Mesenchymal stem cell (in vitro differentiated cells and primary cell): ENCODE measurements at places on chromosomes 3 and 15.

GRCh38 chr3:14565868-14566588, 25.9 kb upstream of the GRIP2 start:
- DNase-seq, result no peak

DNA sequence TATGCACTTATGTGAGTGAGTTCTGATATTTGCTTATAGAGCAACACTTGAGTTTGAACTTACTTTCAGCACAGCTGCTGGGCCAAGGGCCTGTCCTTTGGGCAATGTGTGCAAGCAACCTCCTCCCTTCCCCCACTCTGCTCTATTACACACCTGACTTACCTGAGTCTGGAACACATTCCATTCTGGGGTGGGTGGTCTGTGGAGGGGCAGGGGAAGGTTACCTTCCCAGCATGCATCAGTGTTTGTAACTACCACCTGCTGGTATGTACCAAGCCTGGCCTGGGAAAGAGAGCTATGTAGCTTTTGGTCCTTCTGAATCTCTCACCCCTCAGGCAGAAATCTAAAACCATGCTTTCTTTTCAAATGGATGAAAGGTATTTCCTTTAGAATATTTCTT, 103.0 kb downstream of the ISL2 start:
- no peak for DNase-seq

DNA sequence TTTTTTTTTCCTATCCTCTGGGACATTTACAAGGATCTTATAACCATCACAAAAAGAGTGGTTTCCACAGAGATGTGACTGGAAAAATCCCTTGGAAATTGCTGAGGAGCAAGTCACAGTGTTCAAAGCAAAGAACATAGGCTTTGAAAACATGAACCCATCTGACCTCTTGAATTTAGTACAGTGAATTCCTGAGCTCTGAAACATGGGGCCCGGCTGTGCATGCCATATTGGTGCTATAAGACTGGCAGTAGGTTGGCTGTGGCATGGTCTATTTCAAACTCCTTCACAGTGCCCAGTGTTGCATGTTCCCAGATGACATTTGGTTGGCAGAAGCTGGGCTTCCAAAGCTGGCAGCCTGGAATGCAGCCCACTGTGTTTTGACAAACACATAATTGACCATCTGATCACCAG, 202.2 kb downstream of the TIGIT start:
- peak; percentile 76 for DNase-seq

DNA sequence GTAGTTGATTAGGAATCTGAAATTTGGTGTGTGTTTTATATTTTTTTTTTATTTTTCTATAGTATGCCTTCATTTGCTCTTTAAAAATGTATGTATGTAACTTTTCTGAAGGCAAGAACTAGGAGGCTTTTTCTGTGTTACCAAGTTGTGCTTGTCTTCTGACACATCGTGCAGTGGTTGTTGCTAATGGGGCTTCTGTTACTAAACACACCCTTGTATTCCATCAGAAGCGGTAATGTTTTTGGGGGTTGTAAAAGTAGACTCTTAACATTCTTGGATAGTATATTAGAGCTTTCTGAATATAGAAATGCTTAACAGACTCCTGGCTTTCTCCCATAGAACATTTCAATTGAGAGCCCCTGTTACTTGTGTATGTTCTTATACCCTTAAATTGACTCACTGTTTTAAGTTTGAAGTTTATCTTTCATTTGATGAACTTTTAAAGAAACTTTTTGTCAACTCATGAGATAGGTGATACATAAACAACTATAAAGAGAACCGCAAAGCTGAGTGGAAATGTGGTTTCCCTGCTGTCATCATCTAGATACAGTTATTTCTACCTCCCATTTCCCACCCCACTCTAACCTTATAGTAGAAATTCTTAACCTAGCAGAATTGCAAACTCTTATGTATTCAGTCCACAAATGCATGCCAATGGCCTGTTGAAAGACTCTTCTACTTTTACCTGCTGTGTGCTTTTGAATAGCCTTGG, 2.5 kb downstream of the TIPARP start:
- peak; percentile 48 for DNase-seq

GRCh38 chr3:194572944-194573491, 60.2 kb downstream of the TMEM44 start:
- peak; percentile 82 for DNase-seq

GRCh38 chr3:113103588-113103987, 107.8 kb upstream of the BOC start:
- DNase-seq, result no peak

- DNase-seq, result no peak
Measured at GRCh38 chr15:37020852-37021251, 79.5 kb downstream of the MEIS2 start.

GRCh38 chr3:30401971-30402370, 204.4 kb upstream of the TGFBR2 start:
- peak; percentile 55 for DNase-seq

GRCh38 chr3:48660800-48661400, 1.8 kb downstream of the CELSR3 start:
- no peak for DNase-seq

DNA sequence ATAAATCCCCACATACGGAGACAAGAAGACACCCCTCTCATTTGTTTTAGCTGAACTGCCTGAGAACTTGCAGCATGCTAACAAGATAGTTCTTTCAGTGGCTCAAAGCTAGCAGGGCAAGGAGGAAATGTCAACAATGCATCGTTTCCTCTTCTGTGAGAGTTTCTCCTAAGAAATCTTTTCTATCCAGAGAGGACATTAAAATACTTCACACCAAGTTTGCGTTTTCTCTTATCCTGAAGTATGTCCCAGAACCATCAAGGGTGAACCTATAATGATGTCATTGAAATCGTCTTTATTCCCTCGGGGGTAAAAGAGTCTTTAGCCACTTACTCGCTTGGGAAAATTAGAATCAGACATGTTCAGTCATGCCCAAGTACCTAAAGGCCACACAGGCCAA, 541.7 kb upstream of the MDFIC2 start:
- no peak for DNase-seq

- no peak for DNase-seq
Measured at GRCh38 chr15:77739591-77740378, 107.1 kb upstream of the LINGO1 start.

DNA sequence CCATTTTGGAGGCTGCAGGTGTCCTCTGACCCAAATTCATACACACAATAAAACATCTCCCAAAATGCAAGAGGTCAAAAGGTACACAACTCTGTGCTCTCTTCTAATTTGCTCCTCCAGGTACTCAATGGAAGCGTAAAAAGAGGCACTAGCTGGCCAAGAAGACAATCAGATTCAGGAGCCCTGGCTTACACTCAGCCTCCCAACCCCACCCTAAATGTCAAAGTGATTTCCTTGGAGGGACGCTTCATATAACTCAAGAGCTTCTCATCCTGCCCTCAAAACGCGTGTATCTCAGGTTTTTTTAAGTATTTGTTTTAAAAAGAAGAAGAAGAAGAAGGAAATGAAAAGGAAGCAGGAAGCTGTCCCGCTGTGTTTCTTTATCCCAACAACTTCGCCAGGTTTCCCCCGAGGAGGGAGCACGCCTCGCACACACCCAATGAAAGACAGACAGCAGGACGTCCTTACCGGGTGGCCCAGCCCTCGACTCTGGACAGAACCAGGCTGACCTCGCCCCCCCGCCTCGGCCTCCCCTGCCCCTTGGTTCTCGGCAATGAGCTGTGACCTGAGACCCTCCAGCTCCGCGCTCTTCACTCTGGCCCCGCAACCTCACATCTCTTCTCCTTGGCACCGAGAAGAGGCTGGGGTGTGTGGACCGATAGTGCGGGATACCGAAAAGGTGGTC, 620.7 kb upstream of the ZNF385D start:
- no peak for DNase-seq

DNA sequence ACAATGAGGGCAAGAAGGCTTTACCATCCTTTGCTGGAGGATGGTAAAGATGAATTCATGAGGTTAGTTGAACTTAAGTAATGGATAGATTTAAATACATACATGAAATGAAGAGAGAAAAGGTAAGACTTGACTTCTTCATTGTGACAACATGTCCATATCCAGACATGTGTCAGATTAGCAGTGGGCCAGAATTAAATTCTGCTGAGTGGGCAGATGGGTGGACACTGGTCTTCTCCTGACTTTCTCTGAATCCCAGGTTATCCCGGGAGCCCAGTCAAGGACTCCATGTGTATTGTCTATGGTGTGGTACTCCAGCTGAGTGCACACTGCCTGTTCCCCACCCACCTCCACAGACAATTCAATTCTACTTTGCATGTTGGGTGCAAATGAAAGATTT, 603.1 kb downstream of the NLGN1 start:
- no peak for DNase-seq

- no peak for DNase-seq
Measured at GRCh38 chr3:161430307-161430706, 59.0 kb upstream of the SPTSSB start.

GRCh38 chr3:115671761-115672455, 48.6 kb downstream of the GAP43 start:
- DNase-seq, result peak; percentile 36

- no peak for DNase-seq
Measured at GRCh38 chr15:69727121-69727924, 274.7 kb downstream of the RPLP1 start.

DNA sequence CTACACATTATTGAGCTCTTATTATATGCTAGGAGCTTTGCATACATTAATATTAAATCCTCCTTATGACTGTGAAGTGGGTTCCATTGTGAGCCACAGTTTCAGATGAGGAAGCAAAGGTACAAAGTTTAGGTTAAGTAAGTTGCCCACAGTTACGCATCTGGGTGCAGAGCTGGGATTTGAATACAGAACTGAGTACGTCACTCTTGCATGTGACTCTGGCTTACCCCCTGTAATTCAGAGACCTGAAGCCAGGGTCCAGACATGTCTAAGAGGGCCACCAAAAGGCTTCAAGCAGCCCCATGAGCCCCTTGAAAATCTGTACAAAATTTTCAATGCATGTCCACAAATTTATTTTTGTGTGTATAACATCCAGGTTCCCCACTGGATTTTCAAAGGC, 71.8 kb downstream of the KLF15 start:
- no peak for DNase-seq

DNA sequence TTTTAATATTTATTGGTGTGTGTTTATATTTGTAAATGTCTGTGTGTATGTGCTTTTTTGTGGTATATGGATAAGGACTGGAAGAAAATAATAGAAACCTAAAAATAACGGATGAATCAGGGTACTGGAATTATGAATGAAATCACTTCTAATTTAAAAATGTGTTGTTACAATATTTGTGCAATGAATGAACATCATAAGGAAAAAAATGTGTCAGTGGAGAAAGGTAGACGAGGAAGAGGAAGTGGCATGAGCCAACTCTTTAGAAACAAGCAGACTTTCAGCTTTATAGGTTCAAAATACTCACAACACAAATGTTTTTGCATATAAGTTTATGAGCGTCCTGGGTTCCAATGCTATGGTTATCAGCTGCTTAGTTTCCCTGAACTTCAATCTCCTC, 59.4 kb downstream of the SOX2 start:
- no peak for DNase-seq

DNA sequence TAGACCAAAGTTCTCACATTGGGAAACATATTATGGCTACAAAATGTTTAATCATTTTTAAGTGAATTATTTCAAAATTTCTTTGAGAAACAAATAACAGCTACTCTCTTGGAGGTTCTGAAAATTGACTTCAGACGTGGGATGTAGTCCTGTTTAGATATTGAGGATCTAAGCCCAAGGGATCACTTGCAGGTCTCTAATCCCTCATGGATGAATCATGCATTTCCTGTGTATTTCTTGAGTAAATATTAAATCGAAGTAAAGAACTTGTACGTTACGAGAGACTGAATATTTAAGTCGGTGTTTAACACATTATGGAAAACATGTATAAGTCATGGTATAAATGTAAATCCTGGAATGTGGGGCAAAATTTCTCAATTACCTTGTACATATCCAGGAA, 119.8 kb downstream of the EPHA3 start:
- peak; percentile 59 for DNase-seq

DNA sequence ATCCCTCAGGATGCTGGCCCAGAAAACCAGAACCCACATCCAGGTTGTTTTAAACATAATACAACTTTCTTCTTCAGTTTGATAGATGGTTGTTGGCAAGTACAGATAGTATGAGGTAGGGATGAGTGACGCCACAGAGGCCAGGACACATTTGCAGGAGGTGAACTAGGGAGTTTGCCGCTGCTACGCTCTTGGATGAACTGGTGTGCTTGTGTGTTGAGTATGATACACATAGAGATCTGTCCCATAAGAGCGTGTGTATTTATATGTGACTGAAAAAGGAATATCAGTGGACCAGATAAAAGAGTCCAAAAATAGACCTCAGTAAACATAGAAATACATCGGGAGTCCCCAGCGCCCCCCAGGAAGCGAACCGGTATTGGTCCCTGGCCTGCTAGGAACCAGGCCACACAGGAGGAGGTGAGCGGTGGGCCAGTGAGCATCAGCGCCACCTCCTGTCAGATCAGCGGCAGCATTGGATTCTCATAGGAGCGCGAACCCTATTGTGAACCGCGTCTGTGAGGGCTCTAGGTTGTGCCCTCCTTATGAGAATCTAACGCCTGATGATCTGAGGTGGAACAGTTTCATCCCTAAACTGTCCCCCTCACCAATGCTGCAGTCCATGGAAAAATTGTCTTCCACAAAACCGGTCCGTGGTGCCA, 98.1 kb downstream of the LRRK1 start:
- DNase-seq, result no peak

- peak; percentile 13 for DNase-seq
Measured at GRCh38 chr15:43232289-43232874, 11.6 kb upstream of the EPB42 start.

- DNase-seq, result no peak
Measured at GRCh38 chr15:66865622-66866611, 163.9 kb downstream of the SMAD6 start.

- no peak for DNase-seq
Measured at GRCh38 chr15:99481113-99481950, 84.5 kb upstream of the MEF2A start.

GRCh38 chr3:43330981-43331380, 44.6 kb downstream of the SNRK start:
- DNase-seq, result peak; percentile 38

- DNase-seq, result no peak
Measured at GRCh38 chr3:187242900-187243299, 45.6 kb downstream of the RTP1 start.

- DNase-seq, result no peak
Measured at GRCh38 chr3:145088917-145089316, 1072.1 kb downstream of the PLOD2 start.

GRCh38 chr15:43199945-43200488, 14.8 kb downstream of the CCNDBP1 start:
- no peak for DNase-seq

GRCh38 chr3:69426967-69427304, 41.0 kb upstream of the FRMD4B start:
- no peak for DNase-seq

DNA sequence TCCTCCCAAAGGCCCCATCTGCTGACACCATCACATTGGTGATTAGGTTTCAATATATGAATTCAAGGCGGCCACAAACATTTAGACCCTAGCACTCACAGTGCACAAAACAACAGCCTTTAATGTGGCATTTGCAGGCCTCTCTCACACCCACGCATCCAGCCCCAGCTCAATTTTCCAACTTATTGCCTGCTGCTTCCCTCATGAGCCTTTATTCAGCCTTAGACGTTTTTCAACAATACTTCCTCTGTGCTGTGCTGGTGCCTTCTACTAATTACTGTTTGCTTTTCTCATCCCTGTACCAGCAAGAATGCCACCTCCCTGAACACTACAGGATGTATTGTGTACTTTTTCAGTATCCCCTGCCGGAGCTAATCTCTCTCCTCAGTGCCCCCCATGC, 334.6 kb downstream of the GABRB3 start:
- no peak for DNase-seq

- DNase-seq, result no peak
Measured at GRCh38 chr15:79017953-79018352, 72.6 kb downstream of the RASGRF1 start.
